ENCODE measurements at places on chromosomes 2 and 18. TPM values are rescaled to one million over a fixed set of nuclear protein-coding genes. Genes with fewer than 3 reads are reported as not detected.
A peak's percentile ranks its signal among the peaks of the same experiment; 100 is the strongest.

- no peaks in the 10 kb centered on the region for H3K4me1 ChIP-seq
- no peak overlapping the region for H3K4me3 ChIP-seq
- DNase-seq: no peak
- no peak overlapping the region for H3K27ac ChIP-seq
Observed at GRCh38 chr2:44430342-44430741, 68.6 kb downstream of the CAMKMT start.

GRCh38 chr2:157363612-157364101, 38.0 kb upstream of the ERMN start:
- H3K27me3 ChIP-seq: no peaks in the 10 kb centered on the region
- no peak overlapping the region for H3K4me3 ChIP-seq
- H3K4me1 ChIP-seq: no peaks in the 10 kb centered on the region
- no peaks in the 10 kb centered on the region for H3K36me3 ChIP-seq

- no peaks in the 10 kb centered on the region for H3K27me3 ChIP-seq
- no peaks in the 10 kb centered on the region for H3K4me1 ChIP-seq
- no peak for DNase-seq
- H3K36me3 ChIP-seq: no peaks in the 10 kb centered on the region
- no peak overlapping the region for H3K27ac ChIP-seq
Observed at GRCh38 chr2:56705713-56706112, 521.9 kb downstream of the CCDC85A start.

DNA sequence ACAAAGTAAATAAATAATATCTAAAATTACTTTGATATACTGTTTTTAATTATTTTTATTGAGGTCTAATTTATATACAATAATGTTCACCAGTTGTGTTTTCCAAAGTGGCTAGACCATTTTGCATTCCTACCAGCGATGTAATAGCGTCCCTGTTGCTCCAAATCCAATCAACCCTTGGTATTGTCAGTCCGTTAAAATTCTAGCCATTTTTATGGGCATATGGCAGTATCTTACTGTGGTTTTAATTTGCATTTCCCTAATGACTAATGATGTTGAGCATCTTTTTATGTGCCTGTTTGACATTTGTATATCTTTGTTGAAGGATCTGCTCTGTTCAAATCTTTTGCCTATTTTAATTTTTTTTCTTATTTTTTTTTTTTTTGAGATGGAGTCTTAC, 185.0 kb downstream of the PRPF40A start:
- H3K27me3 ChIP-seq: no peaks in the 10 kb centered on the region
- H3K4me3 ChIP-seq: no peak overlapping the region
- H3K36me3 ChIP-seq: no peaks in the 10 kb centered on the region
- no peak overlapping the region for H3K27ac ChIP-seq
- H3K4me1 ChIP-seq: no peaks in the 10 kb centered on the region
- no peak for DNase-seq

GRCh38 chr2:229416116-229416694, 145.1 kb upstream of the PID1 start:
- no peak overlapping the region for H3K4me3 ChIP-seq
- H3K27me3 ChIP-seq: no peaks in the 10 kb centered on the region
- peak overlapping the region; percentile 72 for H3K27ac ChIP-seq
- no peak for DNase-seq
- no peaks in the 10 kb centered on the region for H3K36me3 ChIP-seq
- H3K4me1 ChIP-seq: peaks cover 15% of the 10 kb centered on the region

GRCh38 chr18:74522635-74523548, 11.4 kb upstream of the CNDP1 start:
- no peaks in the 10 kb centered on the region for H3K4me1 ChIP-seq
- no peak for DNase-seq
- H3K4me3 ChIP-seq: no peak overlapping the region
- no peak overlapping the region for H3K27ac ChIP-seq
- no peaks in the 10 kb centered on the region for H3K27me3 ChIP-seq
- H3K36me3 ChIP-seq: no peaks in the 10 kb centered on the region

- H3K27ac ChIP-seq: no peak overlapping the region
- H3K27me3 ChIP-seq: no peaks in the 10 kb centered on the region
- no peak for DNase-seq
- no peaks in the 10 kb centered on the region for H3K4me1 ChIP-seq
- no peak overlapping the region for H3K4me3 ChIP-seq
Observed at GRCh38 chr18:42510540-42510939, 555.5 kb downstream of the PIK3C3 start.

GRCh38 chr18:24616653-24617052, 156.2 kb downstream of the HRH4 start:
- no peak for DNase-seq
- no peaks in the 10 kb centered on the region for H3K4me1 ChIP-seq
- H3K27ac ChIP-seq: no peak overlapping the region
- no peaks in the 10 kb centered on the region for H3K36me3 ChIP-seq
- H3K4me3 ChIP-seq: no peak overlapping the region

DNA sequence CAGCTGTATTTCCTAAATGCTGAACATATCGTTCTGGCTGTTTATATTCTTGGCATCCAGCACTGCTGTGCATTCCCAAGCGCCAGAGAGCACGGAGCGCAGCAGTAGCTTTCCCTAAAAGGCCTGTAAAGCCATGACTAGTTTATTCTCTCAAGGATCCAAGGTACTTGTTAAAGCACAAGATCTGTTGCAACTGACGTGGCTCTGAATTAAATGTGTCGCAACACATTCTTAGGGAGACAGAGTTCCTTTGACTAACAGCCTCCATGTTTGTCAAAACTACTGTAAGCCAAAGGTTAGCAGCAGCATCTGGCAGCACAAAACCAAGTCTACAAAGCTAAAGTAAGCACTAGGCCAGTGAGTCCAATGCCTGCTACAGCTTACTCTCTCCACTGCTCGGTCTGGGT, 188.6 kb upstream of the FN1 start:
- H3K27ac ChIP-seq: peak overlapping the region; percentile 33
- H3K27me3 ChIP-seq: no peaks in the 10 kb centered on the region
- no peak overlapping the region for H3K4me3 ChIP-seq
- peaks cover 6% of the 10 kb centered on the region for H3K4me1 ChIP-seq

DNA sequence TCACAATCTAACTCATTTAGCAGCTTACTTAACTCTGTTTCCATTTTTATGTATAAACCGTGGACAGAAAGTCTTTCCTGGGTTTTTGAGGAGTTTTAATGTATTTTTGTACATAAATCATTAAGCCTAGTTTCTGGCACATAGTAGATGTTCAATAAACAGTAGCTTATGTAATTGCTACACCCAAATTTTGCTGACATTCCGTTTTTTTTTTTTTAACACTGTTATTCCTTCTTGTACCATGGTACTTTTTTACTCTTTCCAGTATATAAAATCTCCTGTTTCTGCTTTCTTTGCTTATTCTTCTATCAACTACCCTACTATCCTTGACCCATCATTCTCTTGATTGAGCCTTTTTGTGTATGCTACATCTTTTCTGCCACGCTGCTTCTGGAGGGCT, 1151.3 kb upstream of the CRIM1 start:
- H3K36me3 ChIP-seq: no peaks in the 10 kb centered on the region
- no peak for DNase-seq
- no peaks in the 10 kb centered on the region for H3K4me1 ChIP-seq
- H3K27me3 ChIP-seq: no peaks in the 10 kb centered on the region

DNA sequence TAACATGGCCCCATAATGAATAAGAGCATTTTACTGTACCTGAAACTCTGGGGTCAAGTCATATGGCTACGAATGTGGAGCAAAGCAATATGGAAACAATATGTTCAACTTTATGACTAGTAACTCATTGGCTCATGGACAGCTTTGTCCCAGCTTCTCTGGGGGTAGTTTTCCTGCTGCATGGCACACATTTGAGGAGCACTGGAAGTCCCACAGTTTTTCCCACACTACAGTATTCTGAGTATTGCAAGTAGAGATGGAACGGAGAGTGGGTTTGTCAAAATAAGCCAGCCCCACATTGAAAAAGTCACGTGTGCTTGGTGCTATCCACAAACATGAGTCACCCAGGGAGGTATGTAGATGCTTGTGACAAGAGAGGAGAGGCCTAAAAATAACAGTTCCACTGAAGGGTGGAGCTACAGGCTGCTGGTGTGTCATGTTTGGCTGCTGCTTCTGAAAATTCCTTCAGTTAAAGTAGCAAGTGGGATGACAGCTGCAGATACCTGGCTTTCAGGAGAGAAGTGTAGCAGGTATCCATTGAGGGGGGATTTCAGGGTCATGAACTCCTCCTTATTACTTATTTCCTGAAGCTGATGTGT, 48.2 kb upstream of the CTAGE1 start:
- H3K4me3 ChIP-seq: no peak overlapping the region
- DNase-seq: no peak
- no peaks in the 10 kb centered on the region for H3K27me3 ChIP-seq
- no peaks in the 10 kb centered on the region for H3K36me3 ChIP-seq
- peak overlapping the region; percentile 50 for H3K27ac ChIP-seq

GRCh38 chr2:240837621-240838020, 17.6 kb upstream of the KIF1A start:
- DNase-seq: no peak
- H3K36me3 ChIP-seq: no peaks in the 10 kb centered on the region
- H3K27me3 ChIP-seq: no peaks in the 10 kb centered on the region
- no peak overlapping the region for H3K27ac ChIP-seq
- no peak overlapping the region for H3K4me3 ChIP-seq

GRCh38 chr18:37409878-37410277, 155.7 kb downstream of the CELF4 start:
- H3K27me3 ChIP-seq: no peaks in the 10 kb centered on the region
- H3K4me3 ChIP-seq: no peak overlapping the region
- no peak overlapping the region for H3K27ac ChIP-seq
- no peaks in the 10 kb centered on the region for H3K36me3 ChIP-seq
- no peaks in the 10 kb centered on the region for H3K4me1 ChIP-seq

DNA sequence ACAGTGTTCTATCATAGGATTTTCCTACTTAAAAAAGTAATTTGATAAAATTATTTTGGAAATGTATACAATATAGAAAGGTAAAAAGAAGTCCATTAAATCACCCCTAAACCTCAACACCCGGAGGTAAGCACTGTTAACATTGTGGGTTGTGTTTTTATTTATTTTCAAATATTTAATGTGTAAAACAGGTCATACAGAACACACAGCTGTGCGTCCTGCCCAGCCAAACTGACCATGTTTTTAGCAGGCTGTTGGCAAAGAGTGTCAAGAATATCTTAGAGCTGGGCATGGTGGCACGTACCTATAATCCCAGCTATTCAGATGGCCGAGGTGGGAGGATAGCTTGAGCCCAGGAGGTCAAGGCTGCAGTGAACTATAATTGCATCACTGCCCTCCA, 78.8 kb upstream of the ZNF532 start:
- H3K4me1 ChIP-seq: peaks cover 48% of the 10 kb centered on the region

- H3K4me1 ChIP-seq: no peaks in the 10 kb centered on the region
- no peaks in the 10 kb centered on the region for H3K36me3 ChIP-seq
- H3K27ac ChIP-seq: no peak overlapping the region
Observed at GRCh38 chr2:67186871-67187270, 210.3 kb upstream of the ETAA1 start.

GRCh38 chr2:38572167-38572566, 30.6 kb downstream of the HNRNPLL start:
- no peaks in the 10 kb centered on the region for H3K36me3 ChIP-seq
- H3K4me3 ChIP-seq: no peak overlapping the region
- no peaks in the 10 kb centered on the region for H3K4me1 ChIP-seq
- H3K27me3 ChIP-seq: no peaks in the 10 kb centered on the region
- DNase-seq: no peak
- H3K27ac ChIP-seq: no peak overlapping the region

DNA sequence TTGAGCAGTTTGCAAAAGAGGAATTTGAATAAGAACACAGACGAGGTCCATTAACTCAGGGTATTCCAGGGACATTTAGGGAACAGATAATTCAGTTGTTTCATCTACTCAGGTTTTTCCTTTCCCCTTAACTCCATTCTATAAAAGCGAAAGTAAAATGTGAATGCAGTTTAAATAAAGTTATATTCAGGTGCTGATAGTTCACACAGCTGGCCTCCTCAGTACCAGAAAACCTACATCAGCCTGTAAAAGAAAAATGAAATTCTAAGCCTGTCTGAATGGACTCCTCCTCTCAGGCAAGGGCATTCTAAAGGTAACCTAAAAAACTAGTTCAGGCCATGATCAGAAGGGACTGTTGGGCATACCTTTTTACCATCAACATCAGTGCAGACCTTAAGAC, 873.8 kb downstream of the SUCLG1 start:
- H3K27me3 ChIP-seq: no peaks in the 10 kb centered on the region
- no peaks in the 10 kb centered on the region for H3K36me3 ChIP-seq
- DNase-seq: no peak
- no peak overlapping the region for H3K4me3 ChIP-seq
- no peaks in the 10 kb centered on the region for H3K4me1 ChIP-seq
- H3K27ac ChIP-seq: no peak overlapping the region

DNA sequence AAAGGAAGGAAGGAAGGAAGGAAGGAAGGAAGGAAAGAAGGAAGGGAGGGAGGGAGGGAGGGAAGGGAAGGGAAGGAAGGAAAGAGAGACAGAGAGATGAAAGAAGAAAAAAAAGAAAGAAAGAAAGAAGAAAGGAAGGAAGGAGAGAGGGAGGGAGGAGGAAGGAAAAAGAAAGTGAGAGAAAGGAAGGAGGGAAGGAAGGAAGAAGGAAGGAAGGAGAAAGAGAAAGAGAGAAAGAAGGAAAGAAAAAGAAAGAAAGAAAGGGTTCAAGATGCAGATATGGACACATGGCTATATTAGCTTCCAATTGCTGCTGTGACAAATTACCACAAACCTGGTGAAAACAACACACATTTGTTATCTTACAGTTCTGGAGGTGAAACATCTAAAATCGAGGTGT, 20.4 kb upstream of the UBE2F start:
- H3K27ac ChIP-seq: no peak overlapping the region
- no peaks in the 10 kb centered on the region for H3K4me1 ChIP-seq
- no peaks in the 10 kb centered on the region for H3K27me3 ChIP-seq

DNA sequence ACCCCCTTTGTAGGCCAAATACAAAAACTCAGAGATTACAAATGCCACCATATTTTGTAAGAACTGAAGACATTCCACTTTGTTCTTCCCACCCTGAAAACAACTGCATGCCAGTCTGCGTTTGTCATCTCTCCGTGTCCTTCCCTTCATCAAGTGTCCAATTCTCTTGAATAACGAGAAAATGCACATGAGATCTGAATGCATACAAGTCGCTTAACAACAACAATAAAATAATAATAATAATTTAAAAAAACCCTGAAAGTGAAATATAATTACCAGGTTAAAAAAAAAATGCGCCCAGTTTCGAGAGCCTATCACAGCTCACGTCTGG, 2.0 kb upstream of the SETBP1 start:
- no peaks in the 10 kb centered on the region for H3K27me3 ChIP-seq
- peaks cover 33% of the 10 kb centered on the region for H3K4me1 ChIP-seq
- H3K27ac ChIP-seq: peak overlapping the region; percentile 96
- peak overlapping the region; percentile 94 for H3K4me3 ChIP-seq
- no peak for DNase-seq
- H3K36me3 ChIP-seq: no peaks in the 10 kb centered on the region

ZAP70 gene
- 16.7 TPM for total RNA-seq

IKZF2 gene
- 29.2 TPM for total RNA-seq

TIMM21 gene
- 25.0 TPM for total RNA-seq

POTEE gene
- total RNA-seq: not detected

PLEKHA3 gene
- total RNA-seq: 5.9 TPM

XDH gene
- total RNA-seq: 0.49 TPM

ANKRD30B gene
- total RNA-seq: not detected

ZSWIM2 gene
- not detected for total RNA-seq

HOXD9 gene
- total RNA-seq: 12.5 TPM
